ENCODE measurements at places on chromosomes 2 and 18.

- DNase-seq, result no peak
These were observed 66.3 kb upstream of the RPE start for GRCh38 chr2:209936106-209936666.

DNA sequence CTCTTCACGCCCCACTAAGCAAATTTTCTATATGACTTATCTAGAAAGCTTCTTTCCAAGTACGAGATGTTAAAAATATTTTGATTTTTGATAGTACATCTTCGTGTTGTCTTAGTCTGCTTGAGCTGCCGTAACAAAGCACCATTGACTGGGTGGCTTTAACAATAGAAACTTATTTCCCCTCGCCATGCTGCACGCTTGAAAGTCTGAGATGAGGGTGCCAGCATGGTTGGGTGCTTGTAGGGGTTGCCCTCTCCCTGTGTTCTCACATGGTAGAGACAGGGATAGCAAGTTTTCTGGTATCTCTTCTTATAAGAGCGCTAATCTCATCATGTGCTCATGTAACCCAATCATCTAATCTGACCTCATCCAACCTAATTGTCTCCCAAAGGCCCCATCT lies 106.2 kb downstream of the TANC1 start:
- DNase-seq, result no peak

DNA sequence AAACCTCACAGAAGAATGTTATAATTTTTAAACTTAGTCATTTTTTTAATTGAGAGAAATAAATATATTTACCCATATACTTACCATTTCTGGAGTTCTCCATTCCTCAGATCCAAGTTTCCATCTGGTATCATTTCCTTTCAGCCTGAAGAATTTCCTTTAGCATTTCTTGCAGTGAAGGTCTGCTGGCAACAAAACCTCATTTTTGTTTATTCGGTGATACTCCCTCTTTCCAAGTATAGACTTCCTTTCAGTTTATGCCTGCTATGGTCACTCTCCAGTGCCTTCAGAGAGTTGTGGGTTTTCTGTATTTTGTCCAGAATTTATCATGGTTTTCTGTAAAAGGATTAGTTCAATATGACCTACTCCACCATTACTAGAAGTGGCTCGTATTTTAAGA lies 17.0 kb downstream of the WDPCP start:
- no peak for DNase-seq

DNA sequence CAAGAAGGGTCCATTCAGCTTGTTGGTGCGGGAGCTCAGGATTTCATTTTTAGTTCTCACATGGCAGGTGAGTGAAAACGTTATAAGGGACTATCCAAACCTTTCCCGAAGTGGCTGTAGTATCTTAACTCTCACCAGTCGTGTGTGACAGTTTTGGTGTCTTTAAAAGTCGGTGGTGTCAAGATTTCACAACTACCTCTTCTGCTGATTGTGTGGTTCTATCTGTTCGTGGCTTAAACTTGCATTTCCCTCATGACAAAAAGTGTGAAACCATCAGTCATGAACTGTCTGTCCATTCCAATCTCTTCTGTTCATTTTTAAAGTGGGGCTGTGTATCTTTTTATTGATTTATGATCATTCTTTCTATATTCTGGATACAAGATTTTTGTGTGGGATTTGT lies 3.8 kb upstream of the AQP12B start:
- DNase-seq, result no peak
